ENCODE measurements at places on chromosomes 11 and 22. TPM values are rescaled to one million over a fixed set of nuclear protein-coding genes. Genes with fewer than 3 reads are reported as not detected.
A peak's percentile ranks its signal among the peaks of the same experiment; 100 is the strongest.

DNA sequence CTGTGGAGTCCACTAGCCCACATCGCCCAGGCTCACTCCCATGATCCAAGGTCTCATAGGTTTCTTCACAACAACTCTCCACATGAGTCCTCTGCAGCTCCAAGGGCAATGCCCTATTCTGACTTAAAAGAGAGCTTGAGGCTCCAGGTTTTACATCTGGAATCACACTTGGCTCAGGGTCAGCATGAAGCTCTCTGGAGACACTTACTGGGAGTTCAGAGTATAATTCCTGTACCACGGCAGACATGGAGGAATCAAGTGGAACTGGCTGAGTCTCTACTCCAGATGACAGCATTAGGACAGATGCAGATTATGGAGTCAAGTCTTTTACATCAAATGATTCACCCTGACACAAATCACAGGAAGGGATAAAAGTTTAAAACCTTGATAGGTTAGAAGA is 11.4 kb downstream of the PRR14L start:
- no peak for DNase-seq

DNA sequence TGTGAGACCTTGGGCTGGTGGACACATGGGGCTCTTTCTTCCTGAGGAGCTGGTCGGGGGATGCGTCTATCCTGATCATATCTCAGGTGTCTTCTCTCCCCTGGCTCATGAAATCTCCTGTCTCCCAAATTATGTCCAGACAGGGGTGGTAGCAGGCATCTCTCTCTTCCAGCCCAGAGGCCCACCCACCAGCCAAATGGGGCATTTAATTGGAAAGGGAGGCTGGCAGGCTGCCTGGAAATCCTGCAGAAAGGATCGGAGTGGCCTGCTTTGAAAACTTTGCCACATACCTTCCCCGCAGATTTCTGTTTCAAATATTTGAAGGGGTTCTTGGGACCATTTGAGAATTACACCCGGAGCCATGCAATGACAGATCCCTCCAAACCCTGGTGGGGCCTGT is 37.4 kb downstream of the SMIM38 start:
- no peak for DNase-seq

DNA sequence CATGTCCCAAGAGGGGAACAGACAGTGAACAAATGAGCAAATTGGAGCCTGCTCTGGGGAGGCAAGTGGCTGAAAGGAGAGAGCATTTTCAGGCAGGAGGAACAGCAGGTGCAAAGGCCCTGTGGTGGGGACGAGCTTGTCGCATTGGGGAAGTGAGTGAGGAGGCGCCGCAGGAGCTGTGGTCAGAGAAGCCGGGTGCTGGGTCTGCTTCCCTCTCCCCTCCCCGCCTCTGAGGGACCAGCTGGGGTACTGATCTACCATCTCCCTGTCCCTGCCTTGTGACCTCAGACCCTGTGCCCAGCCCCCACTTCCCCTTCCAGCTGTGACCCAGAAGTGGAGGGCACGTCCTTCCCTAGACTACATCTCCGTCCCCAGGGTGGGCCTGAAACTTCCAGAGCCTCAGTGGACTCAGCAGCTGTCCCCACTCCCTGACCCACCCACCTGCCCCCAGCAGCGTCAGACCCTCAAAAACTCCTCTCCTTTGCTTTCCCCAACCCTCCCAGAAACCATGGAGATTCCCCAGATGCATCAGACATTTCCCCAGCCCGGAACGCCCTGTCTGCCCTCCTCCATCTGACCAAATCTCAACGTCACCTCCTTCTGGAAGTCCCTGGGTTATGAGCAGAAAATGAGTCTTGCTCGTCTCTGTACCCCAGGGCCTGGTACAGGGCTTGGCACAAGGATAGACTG is 19.7 kb upstream of the PDGFB start:
- peak; percentile 67 for DNase-seq

DNA sequence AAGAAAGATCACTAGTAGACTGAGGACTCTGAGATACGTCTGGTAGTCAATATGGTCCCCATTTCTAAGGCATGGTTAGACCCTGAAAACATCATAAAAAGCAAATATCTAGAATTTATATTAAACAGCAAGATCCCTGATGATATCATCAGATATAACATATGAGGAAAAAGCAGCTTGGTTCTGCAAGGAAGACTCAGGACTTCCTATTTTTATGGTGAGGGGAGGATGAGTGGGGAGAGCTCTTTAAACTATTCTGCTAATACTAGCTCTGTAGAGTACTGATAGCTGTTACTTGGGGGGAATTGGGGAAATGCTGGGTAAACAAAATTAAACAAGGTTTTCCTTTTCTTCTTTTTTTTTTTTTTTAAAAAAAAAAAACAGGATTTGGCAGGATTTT is 235.8 kb downstream of the SWAP70 start:
- DNase-seq = no peak

Gene SHISAL1
- polyA plus RNA-seq = 0.65 TPM

DNA sequence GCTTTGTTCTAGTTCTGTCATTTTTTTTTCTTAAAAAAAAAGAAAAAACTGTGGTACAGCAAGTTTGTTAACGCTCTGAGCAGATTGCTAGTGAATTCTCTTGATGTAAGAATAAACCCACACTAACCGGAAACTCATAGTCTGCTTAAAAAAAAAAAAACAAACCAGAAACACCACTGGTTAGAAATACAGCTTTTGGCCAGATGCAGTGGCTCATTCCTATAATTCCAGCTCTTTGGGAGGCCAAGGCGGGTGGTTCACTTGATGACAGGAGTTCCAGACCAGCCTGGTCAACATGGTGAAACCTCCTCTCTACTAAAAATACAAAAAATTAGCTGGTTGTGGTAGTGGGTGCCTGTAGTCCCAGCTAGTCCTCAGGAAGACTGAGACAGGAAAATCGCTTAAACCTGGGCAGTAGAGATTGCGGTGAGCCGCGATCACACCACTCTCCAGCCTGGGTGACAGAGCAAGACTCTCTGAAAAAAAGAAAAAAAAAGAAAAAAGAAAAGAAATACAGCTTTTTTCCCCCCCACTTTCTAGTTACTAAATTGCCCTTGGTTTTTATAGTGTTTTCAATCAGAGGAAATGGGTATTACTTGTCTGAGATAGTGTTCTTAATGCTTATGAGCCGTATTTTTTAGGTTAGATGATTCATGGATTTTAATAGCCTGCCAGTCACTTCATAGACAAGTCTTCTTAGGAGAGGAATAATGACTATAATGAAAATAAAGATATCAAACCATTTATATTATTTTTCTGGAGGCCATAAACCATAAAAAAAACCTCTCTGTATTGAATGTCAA is 222.8 kb downstream of the DDX10 start:
- no peak for DNase-seq

GRCh38 chr11:122241566-122241965 is 125.6 kb upstream of the BLID start:
- no peak for DNase-seq

Gene TRIM22
- 9.2 TPM for polyA plus RNA-seq

Gene OR10A6
- not detected for polyA plus RNA-seq

- DNase-seq = no peak
These were observed 35.6 kb downstream of the RNF169 start for GRCh38 chr11:74784234-74784633.

Gene DGCR6
- polyA plus RNA-seq = 7.7 TPM

GRCh38 chr11:44596525-44597276 is 31.2 kb downstream of the CD82 start:
- no peak for DNase-seq

GRCh38 chr22:41598891-41599635 is 9.4 kb upstream of the PMM1 start:
- DNase-seq = no peak

GRCh38 chr11:9796854-9797253 is 133.0 kb downstream of the SWAP70 start:
- DNase-seq = no peak

GRCh38 chr11:70002433-70002832 is 75.7 kb upstream of the ANO1 start:
- no peak for DNase-seq

Gene PGA5
- 0.27 TPM for polyA plus RNA-seq

Gene NLRP14
- polyA plus RNA-seq = not detected

GRCh38 chr11:47415949-47416472 is 7.6 kb downstream of the SLC39A13 start:
- peak; percentile 85 for DNase-seq

- DNase-seq = peak; percentile 45
These were observed 21.7 kb upstream of the PLAAT3 start for GRCh38 chr11:63635762-63636465.

DNA sequence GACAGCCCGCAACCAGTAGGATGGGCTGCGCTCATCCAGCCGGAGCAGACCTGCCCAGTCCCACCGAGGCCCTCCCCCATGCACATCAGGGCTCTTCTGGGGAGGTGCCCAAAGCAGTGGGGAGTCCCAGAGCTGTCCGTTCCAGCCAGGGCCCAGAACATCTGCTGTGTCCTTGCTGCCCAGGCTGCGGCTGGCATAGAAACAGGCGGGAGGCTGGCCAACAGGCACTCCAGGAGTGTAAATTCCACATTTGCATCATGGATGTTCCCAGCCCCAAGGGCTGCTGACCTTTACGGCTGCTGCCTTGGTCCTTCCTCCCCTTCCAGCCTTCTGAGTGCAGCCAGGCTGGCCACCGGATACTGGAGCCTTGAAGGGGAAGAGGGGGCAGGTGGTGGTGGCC is 30.0 kb upstream of the SYT7 start:
- peak; percentile 81 for DNase-seq

DNA sequence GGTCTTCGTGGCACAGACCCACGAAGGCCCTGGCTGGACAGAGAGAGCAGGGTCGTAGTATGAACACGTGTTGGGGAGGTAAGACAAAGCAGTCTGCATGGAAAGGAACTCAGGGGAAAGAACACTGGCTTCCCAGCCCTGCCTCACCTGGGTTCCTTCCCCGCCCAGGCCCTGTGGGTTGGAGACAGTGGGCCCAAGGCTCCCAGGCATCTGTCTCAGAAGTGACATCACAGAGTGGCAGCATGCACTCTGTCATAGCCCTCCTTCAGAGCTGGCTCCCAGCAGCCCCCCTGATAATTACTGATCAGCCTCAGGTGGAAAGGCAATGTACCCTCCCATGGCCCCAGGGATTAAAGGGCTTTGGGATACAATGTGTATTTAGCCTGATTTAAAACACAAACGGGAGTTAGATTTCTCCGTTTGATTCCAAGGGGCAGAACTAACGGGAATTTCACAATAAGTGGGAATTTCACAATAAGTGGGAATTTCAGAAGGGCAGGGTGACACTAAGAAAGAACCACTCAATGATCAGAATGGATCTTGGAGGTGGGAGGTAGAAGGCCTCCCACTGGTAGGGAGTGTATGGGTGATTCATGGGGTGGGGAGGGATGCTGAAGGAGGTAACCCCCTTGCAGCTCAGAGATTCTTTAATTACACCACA is 65.1 kb downstream of the SLC22A12 start:
- no peak for DNase-seq

Gene PRG3
- polyA plus RNA-seq = not detected

Gene LRP4
- polyA plus RNA-seq = 9.1 TPM
